Stimulated activated CD8-positive, alpha-beta memory T cell treated with anti-CD3 and anti-CD28 coated beads, Interleukin-4, amount 100 ng/mL, for 4 hours (primary cell): ENCODE measurements at places on chromosomes 11 and 22.

DNA sequence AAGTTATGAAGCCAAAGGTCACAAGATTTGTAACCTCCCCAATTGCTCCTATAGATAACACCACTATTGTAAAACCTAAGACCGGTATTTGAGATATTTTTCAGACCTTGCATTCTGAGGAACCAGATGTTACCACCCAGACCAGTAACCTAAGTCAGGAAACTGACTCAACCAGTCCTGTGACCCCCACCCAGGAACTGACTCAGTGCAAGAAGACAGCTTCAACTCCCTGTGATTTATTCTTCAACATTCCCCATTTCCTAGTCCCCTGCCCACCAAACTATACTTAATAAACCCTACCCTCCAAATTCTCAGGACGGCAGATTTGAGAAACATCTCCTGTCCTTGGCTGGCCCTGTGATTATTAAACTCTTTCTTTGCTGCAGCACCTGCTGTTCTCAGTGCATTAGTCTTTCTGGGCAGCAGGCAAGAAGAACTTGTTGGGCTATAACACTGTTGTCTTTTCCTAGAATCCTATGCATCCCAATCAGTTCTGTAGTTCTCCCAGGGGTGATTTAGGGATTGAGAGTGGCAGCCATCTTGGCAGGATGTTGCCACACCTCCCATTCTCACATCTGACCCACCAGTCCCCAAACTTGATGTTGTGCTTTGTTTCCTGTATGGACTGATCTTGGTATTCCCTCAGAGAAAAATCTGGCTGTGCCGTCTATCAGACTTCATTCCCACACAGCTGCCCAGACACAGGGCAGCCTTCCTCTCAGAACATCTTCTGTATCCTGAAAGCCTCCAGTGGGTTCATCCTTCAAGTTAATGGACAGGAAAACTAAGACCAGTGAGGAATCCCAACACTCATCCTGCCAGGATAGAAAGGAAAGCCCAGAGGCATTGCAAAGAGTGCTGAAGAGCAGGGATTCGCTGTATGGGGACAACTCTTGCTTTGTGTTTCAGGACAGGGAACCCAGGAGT is 104.0 kb downstream of the PDE2A start:
- DNase-seq, result no peak

- DNase-seq, result no peak
Measured at GRCh38 chr22:24159650-24160049, 21.6 kb upstream of the SUSD2 start.

- DNase-seq, result no peak
Measured at GRCh38 chr11:71309611-71310010, 57.2 kb upstream of the SHANK2 start.

- DNase-seq, result no peak
Measured at GRCh38 chr11:122093731-122094275, 22.2 kb downstream of the BLID start.

DNA sequence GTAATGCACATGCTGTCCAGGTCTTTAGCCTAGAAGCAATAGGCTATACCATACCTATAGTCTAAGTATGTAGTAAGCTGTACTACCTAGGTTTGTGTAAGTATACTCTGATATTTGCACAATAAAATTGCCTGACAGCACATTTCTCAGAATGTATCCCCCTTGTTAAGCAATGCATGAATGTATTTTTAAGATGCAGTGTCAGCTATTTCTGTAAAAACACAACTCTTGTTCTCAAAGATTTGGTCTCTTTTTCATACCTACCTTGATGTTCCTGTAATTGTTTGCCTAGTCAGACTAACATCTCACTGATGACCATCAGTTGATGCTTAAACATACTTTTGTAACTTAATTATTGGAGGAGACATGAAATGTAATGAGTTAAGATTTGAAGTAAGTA is 619.9 kb downstream of the CNTN5 start:
- no peak for DNase-seq

- DNase-seq, result no peak
Measured at GRCh38 chr11:72908032-72908676, 93.9 kb downstream of the ATG16L2 start.

DNA sequence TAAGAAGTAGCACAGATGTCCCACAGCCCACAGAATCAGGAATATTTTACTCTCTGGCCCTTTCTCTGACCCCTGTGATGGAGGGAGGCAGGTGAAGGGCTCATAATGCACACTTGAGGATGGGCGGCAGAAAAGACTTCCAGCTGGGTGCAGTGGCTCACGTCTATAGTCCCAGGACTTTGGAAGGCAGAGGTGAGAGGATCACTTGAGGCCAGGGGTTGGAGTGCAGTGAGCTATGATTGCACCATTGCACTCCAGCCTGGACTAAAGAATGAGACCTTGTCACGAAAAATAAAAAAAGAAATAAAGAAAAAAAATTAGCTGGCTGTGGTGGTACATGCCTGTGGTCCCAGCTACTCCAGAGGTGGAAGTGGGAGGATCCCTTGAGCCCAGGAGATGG is 13.5 kb upstream of the CRYBB3 start:
- DNase-seq, result no peak

DNA sequence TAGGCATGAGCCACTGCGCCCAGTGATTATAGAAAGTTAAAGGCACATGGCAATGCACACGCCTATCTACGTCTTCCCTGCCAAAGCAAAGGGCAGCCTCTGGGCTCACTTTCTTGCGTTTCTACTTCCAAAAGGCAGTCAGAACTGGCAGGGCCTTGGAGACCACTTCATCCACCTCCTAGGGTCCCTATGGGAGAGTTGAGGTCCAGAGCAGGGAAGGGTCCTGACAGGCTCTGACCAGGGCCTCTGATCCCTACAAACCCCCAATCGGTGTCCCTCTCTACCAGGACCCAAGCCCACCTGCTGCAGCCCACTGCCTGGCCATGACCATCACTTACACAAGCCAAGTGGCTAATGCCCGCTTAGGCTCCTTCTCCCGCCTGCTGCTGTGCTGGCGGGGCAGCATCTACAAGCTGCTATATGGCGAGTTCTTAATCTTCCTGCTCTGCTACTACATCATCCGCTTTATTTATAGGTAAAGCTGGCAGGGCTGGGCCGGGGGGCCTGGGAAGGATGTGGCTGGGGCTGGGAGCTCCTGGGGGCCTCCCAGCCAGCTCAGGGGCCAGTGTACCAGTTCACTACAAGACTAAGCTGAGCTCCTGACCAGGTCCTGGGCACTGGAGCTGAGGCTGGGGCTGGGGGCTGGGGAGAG is 1.5 kb downstream of the BEST1 start:
- DNase-seq, result no peak

- no peak for DNase-seq
Measured at GRCh38 chr11:35324981-35325380, 94.4 kb downstream of the SLC1A2 start.

DNA sequence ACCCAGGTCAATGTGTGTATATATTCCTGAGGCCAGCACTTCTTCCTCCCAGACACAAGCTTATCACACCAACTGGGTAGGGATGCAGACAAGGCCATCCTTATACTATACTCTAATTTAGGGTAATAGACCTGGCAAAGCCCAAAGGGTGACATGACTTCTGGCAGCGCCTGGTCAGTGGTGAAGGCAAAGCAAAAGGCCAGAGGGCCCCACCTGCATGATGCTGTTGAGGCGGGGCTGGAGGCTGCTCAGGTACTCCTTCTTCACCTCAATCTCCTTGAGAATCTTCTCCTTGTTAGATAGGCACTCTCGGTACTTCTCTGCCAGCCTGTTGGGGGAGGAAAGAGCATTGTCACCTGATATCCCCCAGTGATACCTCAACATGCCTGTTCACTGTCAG is 17.1 kb downstream of the THOC5 start:
- no peak for DNase-seq

GRCh38 chr11:66745356-66746235 is 16.6 kb upstream of the SPTBN2 start:
- DNase-seq, result no peak

DNA sequence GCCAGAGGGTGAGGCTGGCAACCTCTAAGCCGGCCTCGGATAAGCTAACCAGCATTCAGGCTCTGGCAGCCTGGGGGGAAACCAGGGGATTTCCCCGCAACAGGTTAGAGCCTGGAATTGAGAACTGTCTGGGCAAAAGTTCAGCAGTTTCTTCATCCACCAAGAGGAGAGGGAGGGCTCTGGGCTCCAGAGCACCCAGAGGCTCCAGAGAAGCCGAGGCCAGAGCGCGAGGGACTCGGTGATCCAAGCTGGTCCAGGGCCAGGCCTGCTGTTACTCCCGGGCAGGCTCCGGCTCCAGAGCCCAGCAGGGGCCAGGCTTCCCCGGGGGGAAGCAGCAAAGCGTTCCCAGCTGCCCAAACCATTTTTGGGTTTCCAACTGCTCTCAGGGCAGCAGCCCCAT is 13.3 kb upstream of the SH3BP1 start:
- DNase-seq, result no peak

DNA sequence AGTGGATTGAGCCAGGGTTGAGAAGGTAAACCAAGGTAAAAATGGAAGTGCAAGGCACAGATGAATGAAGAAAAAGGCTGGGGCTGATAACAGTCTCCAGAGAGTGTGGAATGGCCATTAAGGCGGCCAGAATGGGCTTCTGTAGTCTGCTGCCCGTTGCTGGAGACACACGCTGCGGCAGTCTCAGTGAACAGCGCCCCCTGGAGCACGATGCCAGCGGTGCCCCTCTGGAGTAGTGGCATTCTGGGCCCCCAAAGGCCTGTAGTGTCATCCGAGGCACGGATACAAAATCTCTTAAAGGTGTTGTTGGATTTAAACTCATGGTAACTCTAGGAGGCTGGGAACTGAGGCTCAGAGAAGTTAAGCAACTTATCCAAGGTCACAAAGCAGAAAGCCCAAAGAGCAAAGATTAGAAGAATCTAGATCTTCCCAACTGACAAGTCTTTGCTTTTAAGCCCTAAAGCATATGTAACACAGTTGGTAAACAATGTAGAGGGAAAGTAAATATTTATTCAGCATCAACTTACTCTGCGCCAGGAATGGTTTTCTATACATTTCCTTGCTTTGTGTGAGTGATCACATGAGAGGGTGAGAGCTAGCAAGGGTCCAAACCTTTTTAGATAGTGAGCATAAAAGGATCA is 18.2 kb downstream of the KCNJ1 start:
- peak; percentile 43 for DNase-seq

- DNase-seq, result no peak
Measured at GRCh38 chr22:43862074-43862881, at the start of gene SULT4A1. Gene SULT4A1 (minus strand): TSS chr22:43862513. CDS start chr22:43862382, 131 bp downstream.

DNA sequence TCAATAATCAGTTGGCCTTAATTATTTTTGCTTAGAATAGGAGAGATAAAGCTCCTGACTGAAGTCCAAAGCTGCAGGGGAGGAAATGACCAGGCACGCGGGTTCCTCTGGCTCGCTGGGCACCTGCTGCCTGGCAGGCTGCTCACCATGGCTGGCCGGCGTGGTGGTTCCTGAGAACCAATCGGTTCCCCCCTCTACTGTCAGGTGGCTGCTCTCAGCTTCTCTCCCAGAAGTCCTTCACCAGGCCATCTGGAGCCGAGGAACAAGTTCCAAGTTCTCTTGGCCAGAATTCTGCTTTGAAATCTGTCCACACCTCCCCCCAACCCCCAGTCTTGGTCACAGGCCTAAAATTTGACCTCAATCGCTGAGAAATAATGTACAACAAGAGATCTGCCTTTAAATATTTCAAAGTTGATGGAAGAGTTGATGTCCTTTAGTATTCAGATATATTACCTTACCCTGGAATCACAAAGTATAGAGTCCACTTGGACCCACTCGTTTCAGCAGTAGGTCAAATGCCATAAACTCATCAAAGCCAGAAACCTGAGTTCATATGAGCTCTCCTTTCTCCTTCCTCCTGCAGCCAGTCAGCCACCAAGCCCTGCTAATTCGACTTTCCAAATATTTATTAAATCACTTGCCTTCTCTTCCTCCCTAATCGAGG is 25.2 kb downstream of the EXPH5 start:
- DNase-seq, result no peak

DNA sequence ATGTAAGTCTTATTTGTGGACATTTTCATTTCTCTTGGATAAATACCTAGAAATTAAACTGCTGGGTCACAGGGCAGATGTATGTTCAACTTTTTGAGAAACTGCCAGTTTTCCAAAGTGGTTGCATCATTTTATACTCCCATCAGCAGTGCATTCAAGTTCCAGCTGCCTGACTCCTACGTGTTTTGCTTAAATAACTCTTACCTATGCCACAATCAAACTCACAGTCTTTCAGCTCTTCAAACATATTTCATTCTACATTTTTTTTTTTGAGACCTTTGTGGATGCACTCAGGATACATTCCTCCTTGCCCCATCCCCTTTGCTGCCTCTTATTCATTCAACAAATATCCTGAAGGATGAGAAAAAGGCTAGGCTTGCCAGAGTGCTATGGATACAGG is 9.2 kb downstream of the TCF20 start:
- DNase-seq, result no peak

GRCh38 chr11:65058012-65058411 is 341 bp downstream of the NAALADL1 start:
- DNase-seq, result no peak

GRCh38 chr11:61716478-61717285 is 35.8 kb upstream of the MYRF start:
- DNase-seq, result no peak

DNA sequence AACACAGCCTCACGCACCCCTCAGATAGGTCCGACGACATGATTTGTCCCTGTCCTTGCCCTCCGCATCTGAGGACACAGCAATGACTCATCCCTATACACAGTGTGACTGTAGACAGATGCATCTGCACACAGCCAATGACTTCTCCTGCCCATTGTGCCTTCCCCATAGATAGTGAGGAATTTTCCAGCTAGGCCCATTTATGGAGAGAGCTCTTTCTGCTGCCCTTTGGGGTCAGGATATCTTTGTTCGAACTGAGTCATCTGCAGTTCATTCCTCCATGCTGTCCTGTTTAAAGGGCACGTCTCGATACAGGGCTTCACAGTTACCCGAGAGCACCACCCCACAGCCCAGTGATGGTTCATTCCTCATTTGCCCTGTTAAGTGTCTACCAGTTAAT is 96.7 kb downstream of the LARGE1 start:
- no peak for DNase-seq

- no peak for DNase-seq
Measured at GRCh38 chr11:76677458-76677765, 6.9 kb upstream of the LRRC32 start.

DNA sequence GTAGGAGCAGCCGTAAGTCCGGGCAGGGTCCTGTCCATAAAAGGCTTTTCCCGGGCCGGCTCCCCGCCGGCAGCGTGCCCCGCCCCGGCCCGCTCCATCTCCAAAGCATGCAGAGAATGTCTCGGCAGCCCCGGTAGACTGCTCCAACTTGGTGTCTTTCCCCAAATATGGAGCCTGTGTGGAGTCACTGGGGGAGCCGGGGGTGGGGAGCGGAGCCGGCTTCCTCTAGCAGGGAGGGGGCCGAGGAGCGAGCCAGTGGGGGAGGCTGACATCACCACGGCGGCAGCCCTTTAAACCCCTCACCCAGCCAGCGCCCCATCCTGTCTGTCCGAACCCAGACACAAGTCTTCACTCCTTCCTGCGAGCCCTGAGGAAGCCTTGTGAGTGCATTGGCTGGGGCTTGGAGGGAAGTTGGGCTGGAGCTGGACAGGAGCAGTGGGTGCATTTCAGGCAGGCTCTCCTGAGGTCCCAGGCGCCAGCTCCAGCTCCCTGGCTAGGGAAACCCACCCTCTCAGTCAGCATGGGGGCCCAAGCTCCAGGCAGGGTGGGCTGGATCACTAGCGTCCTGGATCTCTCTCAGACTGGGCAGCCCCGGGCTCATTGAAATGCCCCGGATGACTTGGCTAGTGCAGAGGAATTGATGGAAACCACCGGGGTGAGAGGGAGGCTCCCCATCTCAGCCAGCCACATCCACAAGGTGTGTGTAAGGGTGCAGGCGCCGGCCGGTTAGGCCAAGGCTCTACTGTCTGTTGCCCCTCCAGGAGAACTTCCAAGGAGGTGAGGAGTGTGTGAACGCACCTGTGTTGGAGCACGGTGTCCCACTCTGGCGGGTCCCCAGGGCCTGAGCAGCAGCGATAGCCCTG is at the start of gene TAGLN:
Gene TAGLN, plus strand, starts transcription at position 318 of the 863 bp plus-strand sequence. CDS start 3,644 bp downstream, outside the sequence.
- DNase-seq, result no peak
